ENCODE measurements at places on chromosomes 13 and 19.

GRCh38 chr13:50580684-50581305 lies 262.7 kb downstream of the DLEU7 start:
- DNase-seq: no peak

- no peak for DNase-seq
These were observed 290.2 kb downstream of the ZNF536 start for GRCh38 chr19:30662211-30662861.

GRCh38 chr13:73321043-73321442 lies 262.2 kb downstream of the KLF5 start:
- no peak for DNase-seq

DNA sequence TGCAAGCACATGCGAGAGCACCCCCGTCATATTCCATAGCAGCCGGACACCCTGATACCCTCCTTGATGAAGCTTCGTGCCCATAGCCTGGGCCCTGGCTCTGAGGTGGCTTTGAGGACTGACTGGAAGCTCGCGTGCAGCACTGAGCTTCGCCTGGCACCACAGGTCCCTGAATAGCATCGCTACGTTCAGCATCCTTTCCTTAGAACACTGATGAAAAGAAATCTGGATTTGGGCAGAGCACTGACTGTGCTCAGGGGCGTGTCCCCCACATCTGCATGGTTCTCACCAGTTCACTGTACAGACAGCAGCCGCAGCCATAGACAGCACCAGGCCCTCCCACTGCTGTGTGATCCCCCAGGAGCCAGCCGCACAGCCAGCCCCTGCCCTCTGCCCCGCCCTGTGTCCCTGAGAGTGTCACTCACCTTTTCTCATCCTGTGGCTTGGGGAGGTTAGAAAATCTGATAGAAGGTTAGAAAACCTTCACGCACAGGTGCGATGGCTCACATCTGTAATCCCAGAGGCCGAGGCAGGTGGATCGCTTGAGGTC lies 49.3 kb upstream of the SPACA7 start:
- DNase-seq: no peak

DNA sequence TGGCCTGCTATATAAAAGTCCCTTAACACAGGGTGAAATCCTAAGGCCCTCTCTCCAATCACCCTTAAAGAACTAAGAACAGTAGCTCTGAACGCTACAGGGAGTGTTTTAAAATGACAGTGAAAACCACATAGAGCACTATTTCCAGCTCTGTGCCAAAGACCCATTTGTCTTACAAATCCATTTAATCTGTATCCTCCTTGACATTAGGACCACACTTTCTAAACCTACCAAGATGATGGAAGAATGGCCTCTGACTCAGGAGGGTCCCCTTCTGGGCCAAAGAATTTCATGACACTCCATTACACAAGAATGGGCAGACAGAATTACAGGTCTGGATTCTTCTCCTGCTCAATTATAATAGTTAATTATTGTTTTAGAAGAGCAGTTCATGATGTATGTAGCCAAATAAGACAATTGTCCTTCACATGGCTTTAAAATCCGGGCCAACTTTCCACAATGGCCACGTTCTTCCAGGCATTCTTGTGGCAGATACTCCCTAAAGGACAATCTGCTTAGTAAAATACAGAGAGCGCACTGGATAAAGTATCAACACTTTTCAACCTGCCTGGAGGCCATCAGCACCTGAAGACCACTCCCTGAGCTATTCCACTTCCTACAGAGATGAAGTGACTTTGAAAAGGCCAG lies 61.0 kb downstream of the STK24 start:
- no peak for DNase-seq

DNA sequence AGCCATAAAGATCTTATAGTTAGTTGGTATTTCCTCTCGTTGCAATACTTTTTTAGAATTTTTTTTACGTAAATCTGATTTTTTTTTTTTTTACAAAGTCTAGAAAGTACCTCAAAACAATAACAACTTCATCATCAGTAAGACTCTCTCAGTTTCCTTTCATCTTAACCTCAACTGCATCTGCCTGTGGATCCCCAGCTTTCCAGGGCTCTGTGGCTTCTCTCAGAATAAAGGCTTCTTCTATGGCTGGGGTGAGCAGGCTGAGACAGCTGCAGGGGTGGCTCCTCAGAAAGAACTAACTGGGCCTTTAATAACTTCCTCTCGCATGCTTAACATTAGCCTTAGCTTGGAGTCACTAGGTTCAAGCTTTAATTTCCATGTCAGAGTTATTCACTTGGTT lies 4.2 kb downstream of the ZNF506 start:
- DNase-seq: no peak

Measured in HuH-7 (cell line).